ENCODE measurements at places on chromosomes 12 and 14.

- H3K27ac ChIP-seq: no peak overlapping the region
- no peak overlapping the region for H3K4me3 ChIP-seq
- DNase-seq: no peak
- H3K4me1 ChIP-seq: no peaks in the 10 kb centered on the region
- H3K27me3 ChIP-seq: no peaks in the 10 kb centered on the region
Observed at GRCh38 chr14:81415781-81416180, 15.7 kb upstream of the STON2 start.

DNA sequence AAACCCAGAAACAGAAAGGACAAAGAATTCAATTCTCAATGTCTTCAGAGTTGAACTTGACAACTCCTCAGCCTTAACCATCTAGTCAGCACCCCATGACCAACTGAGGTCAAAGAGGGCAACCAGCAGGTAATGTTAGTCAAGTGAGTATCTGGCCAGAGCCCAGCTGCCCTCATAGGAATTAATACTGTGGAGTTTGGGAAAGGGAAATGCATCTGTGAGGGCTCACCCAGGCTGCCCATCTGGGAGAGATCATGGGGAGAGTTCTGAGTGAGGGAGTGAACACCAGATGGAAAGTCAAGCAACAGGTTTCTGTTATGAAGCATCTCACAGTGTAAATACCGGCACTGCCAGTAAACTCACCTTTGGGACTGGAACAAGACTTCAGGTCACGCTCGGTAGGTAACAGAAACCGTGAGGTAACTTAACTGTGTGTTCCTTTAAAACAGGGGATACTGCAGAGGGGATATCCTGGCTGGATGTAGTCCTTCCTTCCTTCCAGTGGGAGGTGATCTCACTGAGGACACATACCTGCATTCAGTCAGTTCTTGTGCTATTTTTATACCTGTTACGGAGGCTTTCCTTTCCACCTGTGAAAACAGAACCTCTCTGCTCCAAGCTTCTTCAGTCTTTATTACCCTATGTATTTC lies 94.4 kb downstream of the DAD1 start:
- H3K36me3 ChIP-seq: no peaks in the 10 kb centered on the region
- H3K4me1 ChIP-seq: no peaks in the 10 kb centered on the region
- no peak overlapping the region for H3K27ac ChIP-seq
- DNase-seq: no peak

DNA sequence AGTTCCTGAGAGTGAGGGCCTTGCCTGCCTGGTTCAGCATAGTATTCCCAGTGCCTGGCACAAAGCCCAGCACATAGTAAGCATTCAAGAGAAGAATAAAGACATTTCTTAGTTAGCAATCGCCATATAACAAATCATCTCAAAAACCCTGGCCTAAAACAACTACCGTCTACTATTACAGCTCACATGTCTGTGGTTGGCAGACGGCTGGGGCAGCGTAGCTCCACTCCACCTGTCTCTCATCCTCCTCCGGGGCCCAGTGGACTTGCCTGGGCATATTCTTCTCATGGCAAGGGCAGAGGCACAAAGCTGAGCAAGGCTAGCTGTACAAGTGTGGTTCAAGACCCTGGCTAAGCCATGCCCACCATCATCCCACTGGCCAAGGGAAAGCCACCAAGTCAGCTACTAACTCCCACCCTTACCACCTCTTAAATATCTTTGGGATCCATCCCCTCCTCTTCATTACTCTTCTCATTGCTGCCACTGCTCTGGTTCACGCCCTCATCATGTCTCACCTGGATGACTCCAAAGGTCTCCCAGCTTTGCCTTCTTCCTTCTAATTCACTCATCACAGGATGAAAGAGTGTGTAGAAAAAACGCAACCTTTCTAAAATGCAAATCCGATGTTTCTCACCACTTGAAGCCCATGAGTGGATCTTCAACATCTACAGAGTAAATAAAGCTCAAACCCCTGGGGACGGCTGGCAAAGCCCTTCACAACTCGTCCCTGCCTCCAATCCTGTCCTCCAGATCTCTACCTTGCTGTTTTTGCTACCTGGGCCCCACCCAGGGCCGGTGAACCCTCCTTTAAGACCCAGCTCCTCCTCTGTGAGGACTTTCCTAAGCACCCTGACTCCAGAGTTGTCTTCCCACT lies 10.4 kb downstream of the TMEM229B start:
- no peaks in the 10 kb centered on the region for H3K4me1 ChIP-seq
- peaks cover 29% of the 10 kb centered on the region for H3K27me3 ChIP-seq
- DNase-seq: no peak
- H3K36me3 ChIP-seq: no peaks in the 10 kb centered on the region
- H3K27ac ChIP-seq: no peak overlapping the region

DNA sequence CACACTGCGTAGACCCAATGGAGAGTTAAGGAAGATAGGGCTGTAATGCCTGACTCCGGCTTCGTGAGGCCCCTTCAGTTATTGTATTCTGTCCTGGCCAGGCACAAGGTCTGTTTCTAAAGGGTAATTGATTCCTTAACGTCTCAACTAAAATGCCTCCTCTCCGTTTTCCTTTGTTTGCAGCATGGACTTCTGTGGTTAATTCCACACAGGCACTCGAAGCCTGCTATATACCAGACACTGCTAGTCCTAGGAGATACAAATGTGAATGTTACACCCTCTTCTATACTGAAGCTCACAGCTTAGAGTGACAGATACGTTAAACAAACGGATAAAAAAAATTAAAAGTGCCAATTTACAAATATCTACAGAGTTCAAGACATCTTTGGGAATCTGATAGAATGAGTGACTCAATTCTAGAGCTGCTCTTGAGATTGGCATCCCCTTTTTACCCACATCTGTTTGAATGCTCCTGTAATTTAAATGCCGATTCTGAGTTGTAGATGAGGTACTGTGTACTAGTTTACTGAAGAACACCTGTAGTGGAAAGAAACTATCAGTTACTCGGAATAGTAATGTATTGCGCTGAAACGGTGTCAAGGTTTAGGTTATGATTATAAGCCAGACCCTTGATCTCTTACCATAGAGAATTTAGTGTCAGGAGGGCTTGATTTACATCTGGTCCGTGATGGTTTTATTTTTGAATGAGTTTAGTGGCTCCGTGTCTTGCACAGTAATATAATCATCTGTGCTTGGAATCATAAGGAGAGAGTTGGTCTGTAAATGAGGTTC lies 784 bp downstream of the PSMA6 start:
- peaks cover 2% of the 10 kb centered on the region for H3K36me3 ChIP-seq
- peak overlapping the region; percentile 90 for H3K27ac ChIP-seq
- no peaks in the 10 kb centered on the region for H3K27me3 ChIP-seq
- peak; percentile 4 for DNase-seq

DNA sequence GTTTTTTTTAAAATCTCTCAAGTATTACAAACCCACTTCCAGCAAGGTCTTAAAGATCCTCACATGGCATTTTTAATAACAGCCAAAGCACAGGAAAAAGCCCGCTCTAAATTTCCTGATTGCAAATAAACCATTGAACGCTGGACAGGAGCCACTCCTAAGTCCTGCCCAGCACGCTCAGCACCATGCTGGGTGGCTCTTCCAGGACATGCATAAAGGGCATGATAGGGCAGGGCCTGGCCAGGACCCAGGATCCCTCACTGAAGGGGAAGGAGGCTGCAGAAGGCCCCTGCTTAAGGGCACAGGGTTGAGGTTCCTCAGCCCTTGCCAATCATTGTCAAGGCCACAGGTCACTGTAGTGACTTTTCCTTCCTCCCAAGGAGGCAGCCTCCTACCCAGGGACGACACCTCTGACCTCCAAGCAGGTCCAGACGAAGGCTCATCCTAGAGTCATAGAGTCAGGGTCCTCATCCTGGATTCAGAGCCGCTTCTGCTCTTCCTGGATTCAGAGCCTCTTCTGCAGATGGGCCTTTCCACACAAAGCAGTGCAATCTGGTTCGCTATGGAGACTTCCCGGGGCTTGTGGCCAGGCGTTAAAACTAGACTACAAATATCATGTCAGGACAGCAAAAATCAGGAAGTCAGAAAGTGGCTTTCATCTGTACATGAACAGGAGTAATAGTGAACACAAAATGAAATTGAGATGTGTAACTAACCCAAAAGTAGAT lies 123.8 kb downstream of the GCH1 start:
- no peak overlapping the region for H3K4me3 ChIP-seq
- no peak for DNase-seq
- H3K27me3 ChIP-seq: no peaks in the 10 kb centered on the region
- H3K36me3 ChIP-seq: peaks cover 52% of the 10 kb centered on the region
- H3K27ac ChIP-seq: no peak overlapping the region

DNA sequence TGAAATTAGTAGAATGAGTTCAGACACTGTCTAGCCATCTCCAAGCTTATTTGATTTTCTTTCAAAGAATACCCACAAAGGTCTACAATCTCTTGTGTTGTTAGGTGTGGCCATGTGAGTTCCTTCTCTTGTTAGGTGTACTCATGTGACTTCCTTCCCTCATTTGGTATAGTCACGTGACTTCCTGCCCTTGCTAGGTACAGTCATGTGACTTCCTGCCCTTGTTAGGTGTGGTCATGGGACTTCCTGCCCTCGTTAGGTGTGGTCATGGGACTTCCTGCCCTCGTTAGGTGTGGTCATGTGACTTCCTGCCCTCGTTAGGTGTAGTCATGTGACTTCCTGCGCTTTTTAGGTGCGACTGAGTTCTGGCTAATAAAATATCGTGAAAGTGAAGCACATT lies 179.6 kb downstream of the TMX1 start:
- no peak overlapping the region for H3K27ac ChIP-seq
- no peaks in the 10 kb centered on the region for H3K36me3 ChIP-seq
- peaks cover 3% of the 10 kb centered on the region for H3K4me1 ChIP-seq
- no peaks in the 10 kb centered on the region for H3K27me3 ChIP-seq
- no peak overlapping the region for H3K4me3 ChIP-seq
- no peak for DNase-seq

DNA sequence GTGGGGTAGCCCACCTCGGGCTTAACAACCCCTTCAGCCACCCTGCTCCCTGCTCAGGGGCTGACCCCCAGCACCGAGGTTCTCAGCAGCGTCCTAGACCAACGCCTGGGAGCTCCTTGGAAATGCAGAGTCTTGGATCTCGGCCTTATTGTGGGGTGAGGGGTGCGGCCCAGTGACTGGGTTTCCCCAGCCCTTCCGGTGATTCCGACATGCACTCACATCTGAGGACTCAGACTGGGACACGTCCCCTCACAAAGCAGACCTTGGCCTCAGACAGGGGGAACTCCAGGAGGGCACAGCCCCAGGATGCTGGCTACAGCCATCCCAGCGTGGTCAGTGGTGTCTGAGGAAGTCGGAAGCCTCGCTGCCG lies 117.7 kb downstream of the RFLNA start:
- DNase-seq: no peak
- no peak overlapping the region for H3K4me3 ChIP-seq
- peaks cover 27% of the 10 kb centered on the region for H3K36me3 ChIP-seq
- 0 out of 2 replicates have a peak overlapping the region, but pooled peaks have one; percentile 1 for H3K27ac ChIP-seq

GRCh38 chr14:23373041-23373440 lies 432 bp downstream of the IL25 start:
- DNase-seq: no peak
- no peaks in the 10 kb centered on the region for H3K36me3 ChIP-seq
- no peaks in the 10 kb centered on the region for H3K4me1 ChIP-seq
- H3K4me3 ChIP-seq: no peak overlapping the region

DNA sequence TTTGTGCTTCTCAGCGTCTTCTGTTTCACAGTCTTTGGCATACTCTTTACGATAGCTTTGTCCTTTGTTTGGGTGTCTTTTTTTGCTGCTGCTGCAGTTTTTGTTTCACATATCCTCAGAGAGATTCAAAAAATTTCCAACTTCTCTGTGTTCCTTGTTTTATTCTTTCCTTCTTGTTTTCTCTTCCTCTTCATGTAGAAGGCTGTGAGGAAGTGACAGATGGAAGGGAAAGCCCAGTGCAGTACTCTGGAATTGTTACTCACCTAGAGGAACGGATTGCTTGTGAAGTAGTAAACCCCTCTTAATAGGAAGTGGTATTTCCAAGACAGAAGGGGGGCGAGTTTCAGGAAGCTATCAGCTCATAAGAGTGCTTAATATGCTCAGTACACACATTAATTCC lies 1.7 kb downstream of the CREBL2 start:
- H3K36me3 ChIP-seq: no peaks in the 10 kb centered on the region
- no peak for DNase-seq
- H3K27me3 ChIP-seq: no peaks in the 10 kb centered on the region
- peaks cover 2% of the 10 kb centered on the region for H3K4me1 ChIP-seq
- no peak overlapping the region for H3K4me3 ChIP-seq

GRCh38 chr12:99093166-99093565 lies 448.1 kb downstream of the APAF1 start:
- DNase-seq: no peak
- H3K36me3 ChIP-seq: no peaks in the 10 kb centered on the region
- H3K27me3 ChIP-seq: no peaks in the 10 kb centered on the region
- no peaks in the 10 kb centered on the region for H3K4me1 ChIP-seq
- H3K27ac ChIP-seq: no peak overlapping the region

GRCh38 chr12:107404981-107405380 lies 280.6 kb upstream of the PWP1 start:
- H3K36me3 ChIP-seq: no peaks in the 10 kb centered on the region
- peaks cover 6% of the 10 kb centered on the region for H3K4me1 ChIP-seq
- H3K27me3 ChIP-seq: no peaks in the 10 kb centered on the region
- no peak overlapping the region for H3K27ac ChIP-seq
- H3K4me3 ChIP-seq: no peak overlapping the region
- peak; percentile 36 for DNase-seq

- H3K27ac ChIP-seq: peak overlapping the region; percentile 63
- H3K27me3 ChIP-seq: no peaks in the 10 kb centered on the region
- no peak overlapping the region for H3K4me3 ChIP-seq
- peaks cover 25% of the 10 kb centered on the region for H3K36me3 ChIP-seq
- peaks cover 72% of the 10 kb centered on the region for H3K4me1 ChIP-seq
- peak; percentile 90 for DNase-seq
Observed at GRCh38 chr14:68941820-68942219, 37.3 kb downstream of the ACTN1 start.

DNA sequence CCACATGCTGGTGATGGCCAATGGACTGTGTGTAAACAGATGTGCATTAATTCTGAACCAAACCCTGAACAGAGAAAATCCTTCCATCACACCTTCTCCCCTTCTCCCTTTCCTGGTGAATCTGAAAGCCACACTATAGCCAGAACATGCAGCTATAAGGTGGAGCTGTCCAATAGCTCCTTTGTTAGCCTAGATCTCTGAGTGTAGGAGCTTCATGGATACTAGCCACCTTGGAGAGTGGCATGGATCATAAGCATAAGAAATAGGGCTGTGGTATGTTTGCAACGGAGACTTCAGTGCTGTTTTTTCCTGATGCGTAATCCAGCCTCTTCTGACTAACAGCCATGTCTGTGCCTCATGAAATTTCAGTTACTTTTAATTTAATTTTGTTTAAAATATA lies 364.5 kb downstream of the BTG1 start:
- peaks cover 2% of the 10 kb centered on the region for H3K27me3 ChIP-seq
- H3K27ac ChIP-seq: no peak overlapping the region
- H3K4me1 ChIP-seq: no peaks in the 10 kb centered on the region
- no peak overlapping the region for H3K4me3 ChIP-seq

DNA sequence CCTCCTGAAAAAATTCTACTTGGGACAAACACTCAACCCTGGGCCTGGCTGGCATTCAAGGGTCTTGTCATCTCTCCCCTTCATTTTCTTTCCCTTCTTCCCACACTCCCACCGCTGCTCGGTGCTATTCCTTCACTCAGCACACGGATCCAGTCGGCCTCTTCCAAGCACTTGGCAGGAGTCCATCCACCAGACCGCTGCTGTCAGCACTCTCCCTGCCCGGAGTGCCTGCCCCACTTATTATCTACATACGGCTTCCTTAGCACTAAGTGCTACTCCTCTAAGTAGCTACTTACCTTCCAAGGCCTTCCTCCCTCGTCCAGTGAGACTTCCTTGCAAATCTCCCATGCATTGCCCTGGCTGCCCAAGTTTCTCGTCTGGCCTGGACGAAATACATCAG lies 29.8 kb downstream of the CALM1 start:
- H3K27me3 ChIP-seq: peaks cover 5% of the 10 kb centered on the region
- no peaks in the 10 kb centered on the region for H3K4me1 ChIP-seq
- no peaks in the 10 kb centered on the region for H3K36me3 ChIP-seq
- DNase-seq: no peak
- H3K27ac ChIP-seq: no peak overlapping the region
